ENCODE measurements at places on chromosomes 6 and 20.
A peak's percentile ranks its signal among the peaks of the same experiment; 100 is the strongest.

GRCh38 chr6:15399641-15400470 is 154.0 kb downstream of the JARID2 start:
- DNase-seq = peak; percentile 83

- DNase-seq = no peak
Observed at GRCh38 chr6:33792981-33793380, 4.1 kb upstream of the LEMD2 start.

DNA sequence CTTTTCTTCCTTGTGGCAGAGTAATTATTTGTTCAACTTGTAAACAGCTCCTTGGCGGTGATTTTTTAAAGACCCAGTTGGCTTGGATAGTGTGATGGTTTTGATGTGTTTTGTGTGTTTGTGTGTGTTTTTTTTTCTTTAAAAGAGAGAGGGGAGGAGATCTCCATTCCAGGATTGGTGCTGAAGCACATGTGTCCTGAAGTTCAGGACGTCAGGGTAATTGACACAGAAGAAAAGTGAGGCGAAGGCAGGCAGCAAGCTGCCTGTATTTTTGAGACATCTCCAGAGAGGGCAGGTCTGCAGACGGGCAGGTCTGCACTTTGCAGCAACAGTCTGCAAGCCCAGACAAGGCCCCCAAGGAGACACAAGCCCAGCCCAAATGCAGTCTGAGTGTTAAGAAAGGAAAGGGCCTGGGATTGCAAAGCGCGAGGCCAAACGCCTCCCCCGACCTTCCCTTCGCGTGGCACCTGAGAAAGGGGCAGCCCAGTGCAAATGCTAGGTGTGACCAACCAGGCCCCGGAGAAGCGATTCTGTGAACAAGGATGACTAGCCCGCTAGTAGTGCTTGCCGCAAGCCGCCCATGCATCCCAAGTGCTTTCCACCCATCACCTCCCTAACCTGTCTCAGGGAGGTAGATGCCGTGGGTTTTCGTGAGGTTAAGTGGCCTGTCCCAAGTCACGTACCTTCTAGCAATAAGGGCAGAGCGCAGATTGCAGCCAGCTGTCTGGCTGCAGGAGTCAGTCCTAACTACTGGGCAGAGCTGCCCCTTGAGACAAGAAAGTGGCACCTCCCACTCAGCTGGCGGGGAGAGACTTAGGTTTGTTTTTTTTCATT is 230.5 kb downstream of the ZMYND8 start:
- DNase-seq = no peak

DNA sequence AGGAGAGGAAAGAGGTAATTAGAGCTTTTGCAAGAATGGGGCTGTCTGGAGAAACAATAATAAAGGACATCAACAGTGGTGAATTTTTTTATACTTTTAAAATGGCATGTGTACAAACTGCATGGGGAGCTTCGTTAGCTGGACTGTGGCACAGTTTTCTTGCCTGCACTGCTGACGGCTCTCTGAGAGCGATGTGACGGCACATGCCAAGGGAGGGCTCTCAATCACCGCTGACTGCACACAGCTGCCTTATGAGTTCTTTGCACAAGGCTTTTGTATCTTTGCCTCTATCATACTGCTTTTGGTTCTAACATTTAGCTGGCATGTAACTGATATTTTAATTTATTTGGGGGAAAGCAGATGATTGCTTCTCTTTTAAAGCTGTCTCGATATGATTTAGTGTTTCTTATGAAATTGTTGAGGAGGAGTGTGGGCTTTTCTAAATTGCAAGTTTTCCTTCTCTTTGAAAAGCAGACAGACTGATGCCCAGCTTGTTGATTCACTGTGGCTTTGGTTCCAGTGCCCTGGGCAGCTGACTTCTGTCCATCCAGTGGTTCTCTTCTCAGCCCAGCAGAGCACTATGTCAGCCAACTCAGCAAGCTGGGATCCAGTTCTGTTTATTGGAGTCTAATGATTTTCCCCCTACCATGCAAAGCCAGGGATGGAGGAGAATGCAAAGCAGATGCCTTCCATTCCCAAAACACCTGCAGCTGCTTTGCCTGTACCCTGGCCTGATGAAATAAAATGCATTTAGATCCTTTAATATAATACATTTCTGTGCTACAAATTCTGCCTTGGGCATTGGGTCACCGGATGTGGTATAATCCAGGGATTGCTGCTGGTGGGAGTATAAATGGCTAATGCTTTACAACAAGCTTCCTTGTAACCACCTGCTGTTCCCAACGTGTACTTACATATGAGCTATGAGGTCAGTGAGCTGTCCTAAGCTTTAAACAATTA is 323.9 kb downstream of the ZFAND3 start:
- peak; percentile 60 for DNase-seq
